ENCODE measurements at places on chromosomes 16 and 17.

GRCh38 chr16:35713762-35714650, 2254.6 kb downstream of the TP53TG3F start:
- DNase-seq: no peak

DNA sequence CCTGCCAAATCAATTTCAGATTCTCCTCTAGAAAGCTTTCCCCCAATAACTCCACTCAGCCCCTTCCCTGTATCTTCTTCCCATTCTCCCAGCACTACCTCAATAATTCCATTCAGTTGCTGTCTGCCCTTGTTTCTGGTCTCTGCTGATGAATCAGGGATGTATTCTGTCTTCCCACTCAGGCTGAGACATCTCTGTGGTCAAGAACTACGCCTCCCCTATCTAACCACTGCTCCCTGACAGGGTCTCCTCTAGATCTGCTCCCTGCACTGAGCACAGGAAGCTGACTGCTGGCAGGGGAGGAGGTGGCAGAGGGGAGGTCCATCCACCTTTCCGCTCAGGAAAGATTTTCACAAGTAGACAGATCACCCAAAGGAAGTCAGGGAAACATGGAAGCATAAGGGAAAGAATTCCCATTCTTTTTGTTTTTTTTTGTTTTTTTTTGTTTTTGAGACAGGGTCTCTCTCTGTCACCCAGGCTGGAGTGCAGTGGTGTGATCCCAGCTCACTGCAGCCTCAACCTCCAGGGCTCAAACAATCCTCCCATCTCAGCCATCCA, 16.9 kb upstream of the SP2 start:
- no peak for DNase-seq

- DNase-seq: peak; percentile 78
These were observed 284.0 kb downstream of the SEC14L1 start for GRCh38 chr17:77424585-77425344.

DNA sequence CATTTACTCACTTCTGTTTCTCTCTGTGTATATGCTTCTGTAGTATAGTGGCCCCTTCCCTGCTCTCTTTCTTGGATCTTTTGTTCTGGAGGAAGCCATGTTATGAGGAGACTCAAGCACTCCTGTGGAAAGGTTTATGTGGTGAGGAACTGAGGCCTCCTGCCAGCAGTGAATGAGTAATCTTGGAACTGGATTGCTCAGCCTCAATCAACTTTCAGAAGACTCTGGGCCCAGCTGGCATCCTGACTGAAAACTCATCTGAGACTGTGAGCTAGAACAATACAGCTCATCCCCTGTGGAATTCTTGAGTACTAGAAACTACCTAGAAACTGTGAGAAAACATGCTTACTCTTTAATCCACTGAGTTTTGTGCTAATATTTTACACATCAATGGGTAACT, 133.1 kb upstream of the ZKSCAN2 start:
- no peak for DNase-seq

DNA sequence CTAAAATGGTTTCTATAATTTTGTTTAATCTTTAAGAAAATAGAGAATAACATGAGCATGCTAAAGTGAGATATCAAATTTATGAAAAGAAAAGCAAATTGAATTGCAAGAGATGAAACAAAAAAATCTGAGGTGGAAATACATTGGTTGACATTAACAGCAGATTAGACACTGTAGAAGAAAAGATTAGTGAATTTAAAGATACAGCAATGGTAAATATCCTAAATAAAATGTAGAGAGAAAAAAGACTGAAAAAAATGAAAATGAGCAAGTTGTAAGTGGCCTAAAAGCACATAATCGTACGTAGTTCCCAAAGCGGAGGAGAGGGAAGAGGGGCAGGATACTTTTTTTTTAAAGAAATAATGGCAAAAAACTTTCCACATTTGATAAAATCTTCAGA, 30.5 kb upstream of the ALDH3A2 start:
- DNase-seq: no peak

- DNase-seq: peak; percentile 59
These were observed at the start of gene TBX21 for GRCh38 chr17:47733047-47733673. TSS of gene TBX21 (plus strand) at chr17:47733236. CDS start at chr17:47733455, 219 bp downstream.

DNA sequence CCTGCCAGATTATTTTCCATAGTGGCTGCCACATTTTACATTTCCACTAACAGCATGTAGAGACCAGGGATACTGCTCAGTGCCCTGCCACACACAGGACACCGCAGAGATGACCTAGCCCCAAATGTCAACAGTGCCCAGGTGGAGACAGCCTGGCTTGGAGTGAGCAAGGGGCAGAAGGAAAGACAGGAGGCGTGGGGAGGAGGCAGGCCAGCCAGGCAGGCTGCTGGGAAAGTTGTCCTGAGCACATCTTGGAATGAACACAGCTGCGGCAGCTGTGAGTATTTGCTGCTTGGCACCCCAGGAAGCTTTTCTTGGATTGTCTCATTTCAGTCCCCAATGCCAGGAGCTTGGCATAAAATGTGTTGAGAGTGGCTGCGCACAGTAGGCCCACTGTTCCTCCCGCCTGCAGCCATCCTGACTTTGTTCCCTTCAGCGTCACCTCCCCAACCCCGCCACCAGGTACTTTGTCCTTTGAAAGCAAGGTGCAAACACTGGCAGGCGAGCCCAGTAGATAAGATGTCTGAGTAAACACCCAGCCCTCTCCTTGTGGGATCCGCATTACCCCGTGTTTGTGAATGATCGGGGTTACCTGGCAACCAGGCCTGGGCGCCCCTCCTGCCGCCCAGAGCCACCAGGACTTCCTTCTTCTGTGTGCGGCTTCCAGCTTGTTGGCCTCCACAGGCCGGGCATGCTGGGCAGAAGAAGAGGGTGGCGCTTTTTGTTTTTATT, 114.0 kb downstream of the CMIP start:
- peak; percentile 93 for DNase-seq

DNA sequence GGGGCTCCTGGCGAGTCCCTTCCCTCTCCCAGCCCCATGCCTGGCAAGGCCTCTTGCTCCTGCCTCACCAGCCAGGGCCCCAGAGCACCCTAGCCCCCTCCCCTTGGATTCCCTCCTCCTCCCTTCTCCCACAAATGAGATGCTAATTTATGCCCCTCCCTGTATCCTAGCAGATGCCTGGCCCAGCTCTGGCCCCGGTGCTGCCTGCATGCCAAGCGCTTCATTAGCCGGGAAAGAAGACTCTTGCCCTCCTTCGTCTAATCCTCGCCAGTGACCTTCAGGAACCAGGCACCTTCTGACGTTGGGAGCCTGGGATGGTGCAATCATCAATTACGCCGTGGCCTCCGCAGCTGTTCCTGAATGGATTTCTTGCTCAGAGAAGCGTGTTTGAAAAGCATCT, 127.8 kb downstream of the SDK2 start:
- DNase-seq: no peak

DNA sequence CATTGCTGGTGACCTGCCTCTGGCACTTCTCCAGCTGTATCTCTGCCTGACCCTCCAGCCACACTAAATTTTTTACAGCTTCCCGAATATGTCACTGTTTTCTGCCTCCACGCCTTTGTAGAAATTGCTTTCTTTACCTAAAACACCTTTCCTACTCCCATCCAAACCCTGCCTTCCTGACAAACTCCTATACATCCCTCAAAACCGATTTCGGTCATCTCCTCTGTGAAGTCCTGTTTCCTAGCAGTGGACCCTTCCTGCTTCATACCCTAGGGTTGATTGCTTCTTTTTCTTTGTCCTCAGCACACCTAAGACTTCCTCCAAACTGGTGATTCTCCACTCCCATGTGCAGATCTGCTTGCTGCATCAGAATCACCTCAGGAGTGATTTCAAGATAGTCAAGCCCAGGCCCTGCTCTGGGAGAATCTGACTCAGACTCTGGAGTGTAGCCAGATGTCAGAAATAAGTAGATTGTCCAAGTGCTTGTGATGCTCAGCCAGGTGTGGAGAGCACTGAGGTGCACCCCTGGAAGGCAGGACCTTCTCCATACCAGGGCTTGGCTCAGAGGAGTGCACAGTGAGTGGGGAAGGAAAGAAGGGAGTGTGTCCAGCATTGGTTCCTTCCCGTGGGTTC, 184.2 kb downstream of the COPRS start:
- no peak for DNase-seq

DNA sequence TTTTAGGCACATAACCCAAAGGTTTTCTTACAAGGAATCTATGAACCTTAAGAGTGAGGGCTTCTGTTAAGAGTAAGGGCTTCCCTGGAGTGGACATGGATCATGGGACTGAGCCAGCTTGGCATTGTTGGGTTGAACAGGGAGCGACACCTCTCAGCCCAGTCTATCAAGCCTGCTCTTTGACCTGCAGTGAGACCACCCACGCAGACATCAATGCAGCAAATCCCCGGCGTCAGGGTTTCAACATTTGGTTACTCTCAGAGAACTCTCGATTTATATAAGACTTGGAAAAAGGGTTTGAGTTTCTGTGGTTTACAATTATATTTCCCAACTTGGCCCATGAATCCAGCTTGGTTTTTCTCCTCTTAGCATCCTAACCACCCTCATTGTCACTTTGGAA, 299.9 kb downstream of the WWOX start:
- no peak for DNase-seq

GRCh38 chr17:47789611-47790561, 31.7 kb downstream of the OSBPL7 start:
- DNase-seq: peak; percentile 32

DNA sequence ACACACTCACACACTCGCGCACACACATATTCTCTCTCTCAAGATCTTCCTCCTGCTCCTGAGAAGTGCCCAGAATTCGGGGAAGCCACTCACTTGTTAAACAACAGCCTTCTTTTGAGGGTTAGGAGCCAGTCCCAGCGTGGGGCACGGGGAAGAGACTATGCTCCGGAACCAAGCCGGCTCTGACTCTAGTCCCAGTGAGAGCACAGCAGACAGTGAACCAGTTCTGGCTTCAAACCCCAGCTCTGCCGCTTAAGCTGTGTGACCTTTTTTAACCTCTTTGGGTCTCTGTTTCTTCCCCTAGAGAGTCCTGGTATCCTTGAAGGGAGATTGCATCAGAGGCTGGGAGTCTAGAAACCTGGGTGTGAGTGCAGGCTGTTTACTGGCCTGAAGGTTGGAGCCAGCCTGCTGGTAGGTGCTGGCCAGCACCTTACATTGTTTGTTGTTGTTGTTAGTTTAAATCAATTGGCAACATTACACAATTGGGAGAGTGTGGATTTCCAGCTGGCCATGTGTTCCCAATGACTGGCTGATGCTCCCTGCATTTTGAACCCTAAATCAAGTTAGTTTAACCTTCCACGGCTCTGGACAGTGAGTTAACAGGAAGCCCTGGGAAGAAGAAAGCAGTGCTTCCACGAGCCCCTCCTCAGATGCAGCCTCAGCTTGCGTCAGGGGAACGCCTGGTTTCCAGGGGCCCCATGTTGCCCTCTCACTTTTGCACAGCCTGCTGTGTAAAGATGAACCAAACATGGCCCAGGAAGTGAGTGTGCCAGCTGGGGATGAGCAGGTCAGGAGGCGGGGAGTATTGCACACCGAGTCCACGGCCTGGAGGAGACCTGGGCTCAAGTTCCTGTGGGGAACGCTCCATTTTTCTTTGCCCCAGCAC, 71.5 kb downstream of the GAS7 start:
- no peak for DNase-seq

GRCh38 chr17:75825149-75825552, 19.1 kb downstream of the UNC13D start:
- DNase-seq: no peak

DNA sequence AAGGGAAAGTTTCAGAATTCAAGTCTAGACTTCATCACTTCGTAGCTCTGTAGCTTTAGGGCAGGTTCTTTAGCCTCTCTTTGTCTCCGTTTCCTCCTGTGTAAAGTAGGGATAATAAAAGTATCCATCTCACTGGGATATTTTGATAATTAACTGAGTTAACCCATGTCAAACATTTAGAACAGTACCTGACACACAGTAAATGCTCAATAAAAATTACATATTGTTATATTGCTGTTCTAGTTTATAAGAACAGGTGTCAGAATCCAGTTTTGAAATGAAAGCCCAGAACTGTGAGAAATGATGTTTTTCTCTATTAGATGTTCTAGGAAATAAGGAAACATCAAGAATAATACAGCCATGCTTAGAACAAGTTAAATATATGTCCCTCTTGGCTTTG, 4.3 kb downstream of the MOSMO start:
- no peak for DNase-seq

DNA sequence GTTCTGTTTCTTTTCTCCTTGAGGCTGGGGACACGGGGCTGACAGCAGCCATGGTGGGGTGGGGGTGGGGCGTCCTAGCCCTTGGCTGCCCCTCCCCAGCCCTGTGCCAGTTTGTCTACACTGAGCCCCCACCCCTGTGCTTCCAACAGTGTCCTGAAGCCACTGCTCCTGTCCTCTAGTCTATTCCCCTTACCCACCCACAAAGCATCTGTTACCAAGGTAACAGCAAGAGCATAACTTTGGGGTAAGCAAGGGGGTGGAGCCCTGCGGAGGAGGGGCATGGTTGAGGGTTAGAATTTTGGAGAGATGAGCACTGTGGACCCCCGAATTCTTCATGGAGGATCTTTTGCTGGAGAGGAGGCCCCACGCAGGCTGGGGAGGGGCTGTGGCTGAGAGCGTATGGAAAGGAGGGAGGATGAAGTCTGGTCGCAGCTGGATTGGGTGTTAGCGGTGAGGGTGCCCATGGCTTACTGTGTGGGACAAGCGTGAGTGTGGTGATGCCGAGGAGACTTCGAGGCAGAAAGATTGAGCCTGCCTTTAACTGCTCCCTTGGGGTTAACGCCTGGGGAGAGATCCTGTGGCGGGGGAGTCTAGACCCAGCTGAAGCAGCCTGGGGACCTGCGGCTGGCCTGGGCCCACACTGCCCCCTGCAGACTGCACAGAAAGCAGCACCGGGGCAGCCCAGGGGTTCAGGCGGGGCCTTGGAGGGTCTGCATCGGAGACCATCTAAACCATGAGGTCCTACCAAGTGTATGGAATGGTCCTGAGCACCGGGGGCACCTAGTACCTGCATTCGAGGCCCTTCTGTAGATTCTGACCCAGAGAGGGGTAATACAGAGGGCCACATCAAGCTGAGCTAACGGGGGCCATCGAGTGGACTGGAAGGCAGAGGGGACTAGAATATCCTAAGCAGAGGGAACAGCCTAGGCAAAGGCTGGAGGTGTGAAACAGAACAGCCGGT, 6.1 kb upstream of the STAC2 start:
- DNase-seq: no peak

DNA sequence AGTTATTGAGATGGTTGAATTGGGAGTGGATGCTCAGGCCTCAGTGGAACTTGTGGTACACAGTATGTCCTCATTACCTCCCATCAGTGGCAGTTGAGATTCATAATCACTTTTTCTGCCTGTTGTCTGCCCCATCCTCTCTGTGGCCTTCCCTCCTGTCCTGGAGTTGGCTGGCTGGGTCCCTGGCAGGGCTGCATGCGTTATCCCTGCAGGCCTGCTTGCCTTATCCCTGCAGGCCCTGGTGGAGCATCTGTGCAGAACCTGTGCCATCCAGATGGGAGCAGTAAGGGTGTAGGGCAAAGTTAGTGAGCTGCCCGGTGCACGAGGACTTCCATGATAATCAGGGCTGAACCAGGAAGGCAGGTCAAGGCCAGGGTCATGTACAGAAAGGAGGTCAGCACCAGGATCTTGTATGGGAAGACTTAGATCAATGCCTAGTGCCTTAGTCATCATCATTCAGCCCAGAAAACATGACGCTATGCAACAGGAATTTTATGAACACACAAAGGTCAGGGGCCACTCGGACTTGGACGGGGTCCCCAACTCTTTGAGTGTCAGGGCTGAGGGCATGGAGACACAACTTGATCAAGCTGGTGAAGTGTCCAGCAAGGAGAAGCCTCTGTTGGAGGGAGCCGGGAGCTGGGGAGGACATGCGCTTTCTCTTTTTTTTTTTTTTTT, 47.2 kb downstream of the ABCC1 start:
- peak; percentile 32 for DNase-seq
